Calu3 (cell line): ENCODE measurements at places on chromosomes 1 and 21. TPM values are rescaled to one million over a fixed set of nuclear protein-coding genes. Genes with fewer than 3 reads are reported as not detected.

GPBP1L1 gene
- total RNA-seq: 117 and 127 TPM in 2 replicates

OLFML3 gene
- total RNA-seq: 0.24 TPM in 1 of 2 replicates, not detected in the other

SMPDL3B gene
- total RNA-seq: 9.7 and 13.0 TPM in 2 replicates

CHD5 gene
- 0.27 and 0.28 TPM in 2 replicates for total RNA-seq

PLCH2 gene
- 3.1 and 4.1 TPM in 2 replicates for total RNA-seq

PDZK1 gene
- 1.3 and 3.3 TPM in 2 replicates for total RNA-seq

YTHDF2 gene
- 106 and 117 TPM in 2 replicates for total RNA-seq

A3GALT2 gene
- 0.61 TPM in 1 of 2 replicates, not detected in the other for total RNA-seq

CLCA4 gene
- total RNA-seq: not detected in 2 replicates

BARHL2 gene
- not detected in 2 replicates for total RNA-seq

GRCh38 chr1:183159960-183160359 is 26.1 kb upstream of the LAMC2 start:
- DNase-seq: peak; percentile 98

DNA sequence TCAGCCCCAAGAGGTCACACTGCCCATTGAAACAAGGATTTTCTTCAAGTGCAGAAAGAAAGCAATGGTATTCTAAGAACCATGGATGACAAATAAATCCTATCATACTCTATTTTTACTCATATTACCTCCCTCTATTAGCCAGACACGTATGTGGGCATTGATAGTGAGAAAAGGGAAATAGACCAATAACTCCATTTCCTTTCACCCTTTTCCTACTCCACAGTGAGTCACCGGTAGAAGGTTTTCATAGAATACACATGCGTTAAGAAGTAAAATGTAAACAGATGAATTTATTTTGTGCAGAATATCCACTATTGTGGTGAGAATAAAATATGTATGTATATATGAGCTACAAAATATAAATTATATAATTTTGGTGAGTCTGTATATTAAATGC is 568.9 kb upstream of the ADGRL4 start:
- DNase-seq: no peak

DNA sequence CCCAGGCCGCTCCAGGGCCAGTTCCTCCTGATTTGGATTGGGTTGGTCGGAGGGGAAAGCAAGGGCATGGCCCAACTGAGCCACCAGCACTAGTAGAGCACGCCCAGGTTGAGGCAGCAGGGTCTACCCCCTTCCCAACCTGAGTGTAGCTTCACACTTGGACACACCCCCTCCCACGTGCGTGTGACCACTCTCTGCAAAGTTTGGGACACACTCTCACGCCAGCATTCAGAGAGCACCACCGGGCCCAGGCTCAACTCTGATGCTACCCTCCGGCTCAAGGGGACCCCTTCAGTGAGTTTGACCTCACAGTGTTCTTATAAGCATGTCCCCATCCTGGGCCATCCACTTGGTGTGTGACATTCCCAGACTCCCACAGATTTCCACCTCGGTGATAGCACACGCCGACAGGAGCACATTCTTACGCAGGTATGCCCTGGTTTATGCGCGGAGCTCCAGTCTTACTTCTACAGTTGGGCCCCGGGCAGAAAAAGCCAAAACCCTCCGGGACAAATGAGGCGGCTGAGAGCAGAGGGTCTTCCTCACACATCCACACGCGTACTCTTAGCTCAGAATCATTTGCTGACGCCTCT is 3.0 kb upstream of the DMRTA2 start:
- no peak for DNase-seq

GRCh38 chr1:181057079-181057478 is 23.3 kb downstream of the MR1 start:
- no peak for DNase-seq

- DNase-seq: no peak
These were observed 227.1 kb downstream of the KCTD3 start for GRCh38 chr1:215794156-215794555.

DNA sequence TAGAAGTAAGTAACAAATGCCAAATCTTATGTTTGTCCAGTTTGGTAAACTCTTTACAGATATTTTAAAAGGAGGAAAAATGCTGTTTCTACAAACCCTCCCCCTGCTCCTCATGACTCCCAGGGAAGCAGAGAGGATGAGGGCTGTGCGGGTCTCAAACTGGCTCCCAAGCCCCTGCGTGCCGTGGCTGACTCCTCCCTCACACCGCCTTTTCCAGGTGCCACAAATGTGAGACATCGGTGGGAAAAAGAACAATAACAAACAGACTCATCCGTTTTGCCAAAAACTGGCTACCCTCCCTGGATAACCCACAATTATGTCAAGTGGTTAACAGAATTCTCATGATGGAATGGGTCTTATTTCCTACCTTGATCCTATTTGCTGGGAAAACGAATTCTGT is 594.6 kb downstream of the PTPRU start:
- no peak for DNase-seq

DNA sequence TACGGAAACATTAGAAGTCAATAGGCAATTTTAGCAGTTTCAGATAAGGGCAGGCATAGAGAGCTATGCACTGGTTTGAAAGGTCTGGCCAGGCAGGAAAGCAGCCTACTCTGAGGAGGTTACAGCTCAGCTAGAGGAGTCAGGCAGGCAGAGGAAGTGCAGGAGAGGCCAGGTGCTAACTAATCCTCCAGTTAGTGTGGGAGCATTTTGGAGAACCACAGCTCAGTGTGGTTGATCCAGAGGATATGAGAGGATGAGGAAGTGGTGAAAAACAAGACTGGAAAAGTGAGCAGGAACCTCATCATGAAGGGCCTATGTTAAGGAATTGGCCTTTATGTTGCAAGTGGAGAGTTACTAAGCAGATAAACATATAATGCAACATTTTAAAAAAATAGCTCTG is 282.4 kb upstream of the SGIP1 start:
- no peak for DNase-seq

DNA sequence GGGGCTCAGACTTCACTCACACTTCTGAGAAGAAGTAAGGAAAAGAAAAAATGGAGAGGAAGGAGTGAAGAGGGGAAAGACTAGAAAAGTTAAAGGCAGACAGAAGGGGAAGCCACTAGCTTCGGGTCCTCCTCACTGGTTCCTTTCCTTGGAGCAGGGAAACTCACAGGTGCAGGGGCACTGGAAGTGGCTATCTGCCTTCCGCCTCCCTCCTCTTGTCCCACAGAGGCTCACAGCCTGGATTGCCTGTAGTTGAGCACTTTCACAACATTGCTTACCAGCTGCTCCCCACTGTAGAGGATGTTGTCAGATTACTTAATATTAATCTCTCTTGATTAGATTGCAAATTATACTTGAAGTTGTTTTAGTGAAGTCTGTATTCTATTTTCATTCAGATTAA is 21.6 kb upstream of the ABCA4 start:
- DNase-seq: no peak

GRCh38 chr1:178266619-178267066 is 172.7 kb downstream of the RASAL2 start:
- no peak for DNase-seq

- no peak for DNase-seq
These were observed 223.8 kb upstream of the TMEM51 start for GRCh38 chr1:14929547-14930246.

DNA sequence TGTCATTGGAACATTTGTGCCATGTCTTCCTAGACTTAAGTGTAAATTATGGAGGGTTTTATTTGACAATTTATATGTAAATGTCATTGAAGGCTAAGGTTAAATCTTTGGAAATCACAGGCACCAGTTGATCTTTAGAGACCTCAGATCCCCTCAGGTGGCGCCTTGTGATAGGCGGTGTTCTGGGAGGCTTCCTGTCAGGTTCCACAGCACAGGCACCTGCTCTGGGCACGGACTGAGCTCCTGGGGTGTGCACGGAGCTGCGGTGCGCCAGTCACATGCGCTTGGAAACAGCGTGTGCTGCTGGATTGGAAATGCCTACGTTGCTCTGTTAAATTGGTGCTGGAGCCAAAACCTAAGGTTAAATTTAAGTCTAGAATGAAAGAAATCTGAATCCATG is 12.1 kb downstream of the CD46 start:
- no peak for DNase-seq

DNA sequence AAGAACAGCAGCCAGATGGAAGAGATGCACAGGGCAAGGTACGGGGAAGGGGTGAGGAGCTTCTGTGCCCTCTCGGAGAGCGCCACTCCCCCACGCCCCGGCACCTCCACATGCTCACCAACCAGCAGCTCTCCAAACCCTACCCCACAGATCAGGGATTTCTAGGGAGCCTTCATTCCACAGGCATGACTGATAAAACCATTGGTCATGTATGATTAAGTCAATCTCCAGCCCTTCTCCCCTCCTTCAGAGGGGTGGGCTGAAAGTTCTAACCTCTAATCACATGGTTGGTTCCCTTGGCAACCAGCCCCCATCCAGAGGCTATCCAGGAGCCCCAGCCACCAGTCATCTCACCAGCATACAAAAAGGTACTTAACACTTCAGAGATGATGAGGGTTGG is 144.7 kb downstream of the TGFBR3 start:
- DNase-seq: no peak

DNA sequence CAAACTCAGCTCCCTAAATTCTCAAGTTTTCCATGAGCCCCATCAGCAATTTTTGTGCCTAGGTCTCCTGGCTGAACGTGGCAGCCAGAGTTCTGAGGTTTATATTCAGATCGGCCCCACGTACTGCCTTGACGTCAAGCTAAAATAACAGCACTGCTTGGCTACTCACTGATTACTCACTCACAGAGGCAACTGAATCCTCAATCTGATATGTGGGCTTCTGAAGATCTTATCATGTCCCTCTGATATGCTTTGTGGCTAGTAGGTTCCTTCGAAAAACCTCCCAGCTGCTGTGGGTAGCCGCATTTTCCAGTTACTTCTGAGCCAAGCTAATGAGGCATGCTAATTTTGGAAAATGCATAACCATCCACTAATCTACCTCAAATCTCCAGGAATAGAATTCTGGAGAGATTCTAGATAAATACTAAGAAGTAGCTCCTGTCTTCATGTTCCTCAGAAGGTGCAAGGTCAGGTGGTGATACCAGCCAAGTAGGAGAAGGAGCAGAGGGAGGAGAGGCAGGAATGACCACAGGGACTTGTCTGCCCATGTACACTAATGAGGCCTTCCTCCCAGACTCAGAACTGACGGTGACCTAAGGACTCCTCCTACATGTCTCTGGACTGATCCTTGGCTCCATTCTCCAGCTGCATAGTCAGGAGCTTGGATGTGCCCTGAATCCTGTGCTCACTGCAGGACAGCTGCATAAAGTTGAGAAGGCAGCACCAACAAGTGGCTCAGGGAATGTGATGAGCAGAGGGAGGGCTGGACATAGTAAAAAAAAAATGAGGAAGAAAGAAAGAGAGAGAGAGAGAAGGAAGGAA is 263.7 kb downstream of the TNR start:
- DNase-seq: no peak

GRCh38 chr1:13901039-13901438 is 201.1 kb downstream of the PRDM2 start:
- no peak for DNase-seq

- peak; percentile 80 for DNase-seq
These were observed 40.4 kb downstream of the KIAA0040 start for GRCh38 chr1:175152006-175152652.

DNA sequence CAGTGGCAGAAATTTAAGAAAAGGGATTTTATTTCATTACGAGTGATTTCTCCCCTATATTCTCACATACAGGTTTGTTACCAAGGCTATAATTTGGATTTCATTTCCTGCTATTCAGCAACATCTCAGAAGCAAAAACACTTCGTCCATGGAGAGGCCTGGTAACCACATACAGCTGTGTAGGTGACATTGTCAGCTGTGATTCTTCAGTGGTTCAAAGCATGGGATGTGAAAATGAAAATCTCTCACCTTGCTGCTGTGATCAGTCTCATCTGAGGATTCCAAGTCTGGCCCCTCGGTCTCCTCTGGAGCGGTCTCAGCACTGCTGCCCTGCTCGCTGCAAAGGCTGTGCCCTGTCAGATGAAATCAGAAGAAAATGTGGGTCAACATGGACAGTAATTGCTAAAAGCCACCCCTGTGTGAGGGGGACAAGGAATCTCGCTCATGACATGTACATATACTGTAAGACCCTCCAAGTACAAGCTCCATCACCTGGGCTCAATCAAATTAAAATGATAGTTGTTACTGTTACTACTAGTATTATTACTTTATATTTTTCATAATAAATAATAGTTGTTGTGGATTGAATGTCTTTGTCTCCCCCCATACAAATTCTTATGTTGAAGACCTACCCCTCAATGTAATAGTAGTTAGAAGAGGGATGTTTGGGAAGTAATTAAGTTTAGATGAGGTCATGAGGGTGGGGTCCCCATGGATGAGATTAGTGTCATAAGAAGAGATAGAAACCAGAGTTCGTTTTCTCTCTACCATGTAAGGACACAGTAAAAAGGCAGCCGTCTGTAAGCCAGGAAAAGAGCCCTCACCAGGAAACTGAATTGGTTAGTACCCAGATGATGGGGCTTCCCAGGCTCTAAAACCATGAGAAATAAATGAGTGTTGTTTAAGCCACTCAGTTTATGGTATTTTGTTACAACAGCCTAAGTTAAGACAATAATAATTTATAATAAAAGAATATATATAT is 126.7 kb upstream of the KRTAP19-8 start:
- DNase-seq: no peak

- no peak for DNase-seq
These were observed 48.5 kb upstream of the EDEM3 start for GRCh38 chr1:184803180-184803492.

DNA sequence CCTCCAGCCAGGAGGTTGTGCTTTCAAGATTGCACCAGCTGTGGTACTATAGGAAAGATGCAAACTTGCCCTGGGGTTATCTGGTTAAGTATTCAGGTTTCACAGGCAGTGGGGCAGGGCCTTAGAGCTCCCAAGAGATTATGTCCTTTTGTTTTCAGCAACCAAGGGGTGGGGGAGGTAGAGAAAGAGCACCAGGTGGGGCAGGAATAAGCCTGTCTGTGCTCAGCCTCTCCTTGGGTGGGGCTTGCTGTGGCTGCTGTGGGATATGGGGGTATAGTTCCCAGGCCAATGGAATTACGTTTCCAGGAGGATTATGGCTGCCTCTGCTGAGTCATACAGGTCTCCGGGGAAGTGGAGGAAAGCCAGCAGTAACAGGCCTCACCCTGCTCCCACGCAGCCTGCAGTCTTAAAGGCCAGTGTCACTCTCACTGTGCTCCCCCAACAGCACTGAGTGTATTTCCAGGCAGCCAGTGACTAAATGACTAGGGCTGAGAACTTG is 508.6 kb downstream of the RWDD3 start:
- peak; percentile 71 for DNase-seq

DNA sequence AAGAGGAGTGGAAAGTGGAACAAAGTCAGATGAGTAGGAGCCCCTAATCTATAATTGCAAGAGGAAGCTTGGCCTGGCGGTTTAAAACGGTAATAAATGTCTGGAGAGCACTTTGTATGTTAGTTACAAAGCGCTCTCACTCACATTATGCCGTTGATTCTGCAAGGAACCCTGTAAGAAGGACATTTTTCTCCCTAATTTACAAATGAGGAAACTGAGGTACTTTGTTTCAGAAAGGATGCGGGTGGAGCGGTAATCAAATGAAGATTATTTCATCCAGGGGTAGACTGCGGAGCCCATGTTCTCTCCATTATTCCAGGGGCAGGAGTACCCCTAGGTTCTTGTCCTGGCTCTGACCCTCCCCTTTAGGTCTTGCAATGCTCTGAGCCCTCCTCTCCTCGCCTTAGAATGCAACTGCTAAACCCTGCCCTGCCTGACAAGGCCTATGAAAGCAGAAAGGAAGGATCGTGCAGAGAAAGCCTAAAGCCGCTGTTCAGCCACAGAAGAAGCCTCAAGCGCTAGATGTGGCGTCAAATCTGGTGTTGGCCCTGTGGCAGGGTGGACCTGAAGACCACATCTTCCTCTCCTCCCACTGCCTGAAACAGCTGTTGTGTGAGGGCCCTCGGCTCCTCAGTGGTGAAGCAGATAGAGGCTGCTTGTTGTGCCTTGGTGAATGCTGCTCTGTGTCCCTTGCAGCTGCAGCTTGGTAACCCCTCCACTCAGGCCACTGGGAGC is 588 bp upstream of the PACC1 start:
- no peak for DNase-seq

GRCh38 chr1:207261971-207262370 is 59.5 kb upstream of the CD55 start:
- DNase-seq: no peak
